GM12878 (cell line): ENCODE measurements at places on chromosomes 2 and 18. TPM values are rescaled to one million over a fixed set of nuclear protein-coding genes. Genes with fewer than 3 reads are reported as not detected.

The HTR2B gene
- 0.58 and 0.91 TPM in 2 replicates for polyA plus RNA-seq

The GRB14 gene
- not detected in 2 replicates for polyA plus RNA-seq

The MDH1B gene
- polyA plus RNA-seq = 1.3 and 1.6 TPM in 2 replicates

GRCh38 chr18:48162956-48163737 is 232.7 kb upstream of the SMAD2 start:
- no peak for DNase-seq

- DNase-seq = no peak
Observed at GRCh38 chr2:104788742-104789455, 65.0 kb upstream of the POU3F3 start.
